ENCODE measurements at places on chromosomes 4 and X. TPM values are rescaled to one million over a fixed set of nuclear protein-coding genes. Genes with fewer than 3 reads are reported as not detected.
A peak's percentile ranks its signal among the peaks of the same experiment; 100 is the strongest.

DNA sequence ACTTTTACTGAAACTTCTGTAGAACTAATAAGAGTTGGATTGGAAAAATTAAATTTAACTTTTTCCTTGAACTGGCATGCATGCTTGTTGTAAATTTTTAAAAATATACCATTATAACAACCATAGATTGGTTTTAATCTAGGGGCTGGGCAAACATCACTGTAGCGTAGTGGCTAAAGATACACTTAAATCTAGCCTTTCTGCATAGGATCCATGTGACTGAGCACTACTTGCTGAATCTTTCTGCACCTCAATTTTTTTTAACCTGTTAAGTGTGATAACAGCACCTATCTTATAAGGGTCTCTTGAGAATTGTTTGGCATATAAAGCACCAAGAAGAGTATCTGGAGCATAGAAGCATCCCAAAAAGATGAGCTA is 4.1 kb downstream of the ANXA10 start:
- no peaks in the 10 kb centered on the region for H3K4me1 ChIP-seq
- H3K27me3 ChIP-seq, result no peaks in the 10 kb centered on the region
- H3K4me3 ChIP-seq, result no peak overlapping the region
- DNase-seq, result no peak

Gene CENPVL1
- not detected for total RNA-seq

DNA sequence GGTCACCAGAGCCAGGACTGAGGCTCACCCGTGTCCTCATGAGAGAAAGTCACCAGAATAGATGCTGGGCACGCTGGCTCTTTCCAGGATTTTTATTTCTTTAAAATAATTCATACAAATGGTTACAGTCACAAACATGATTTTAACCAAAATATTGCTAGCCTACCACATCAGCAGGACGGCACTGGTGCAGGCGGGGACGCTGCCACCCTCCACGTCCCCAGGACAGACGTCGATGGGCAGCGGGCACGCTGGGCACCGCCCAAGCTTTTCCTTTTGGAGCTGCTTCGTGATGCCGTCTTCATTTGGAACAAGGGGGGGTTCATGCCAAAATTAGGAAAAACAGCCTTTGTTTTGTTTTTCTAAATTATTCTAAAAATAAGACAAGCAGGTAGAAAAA is 37.6 kb downstream of the CTBP1 start:
- H3K36me3 ChIP-seq, result peaks cover 52% of the 10 kb centered on the region
- H3K27me3 ChIP-seq, result no peaks in the 10 kb centered on the region
- peak overlapping the region; percentile 48 for H3K27ac ChIP-seq
- no peak overlapping the region for H3K4me3 ChIP-seq
- peaks cover 66% of the 10 kb centered on the region for H3K4me1 ChIP-seq

DNA sequence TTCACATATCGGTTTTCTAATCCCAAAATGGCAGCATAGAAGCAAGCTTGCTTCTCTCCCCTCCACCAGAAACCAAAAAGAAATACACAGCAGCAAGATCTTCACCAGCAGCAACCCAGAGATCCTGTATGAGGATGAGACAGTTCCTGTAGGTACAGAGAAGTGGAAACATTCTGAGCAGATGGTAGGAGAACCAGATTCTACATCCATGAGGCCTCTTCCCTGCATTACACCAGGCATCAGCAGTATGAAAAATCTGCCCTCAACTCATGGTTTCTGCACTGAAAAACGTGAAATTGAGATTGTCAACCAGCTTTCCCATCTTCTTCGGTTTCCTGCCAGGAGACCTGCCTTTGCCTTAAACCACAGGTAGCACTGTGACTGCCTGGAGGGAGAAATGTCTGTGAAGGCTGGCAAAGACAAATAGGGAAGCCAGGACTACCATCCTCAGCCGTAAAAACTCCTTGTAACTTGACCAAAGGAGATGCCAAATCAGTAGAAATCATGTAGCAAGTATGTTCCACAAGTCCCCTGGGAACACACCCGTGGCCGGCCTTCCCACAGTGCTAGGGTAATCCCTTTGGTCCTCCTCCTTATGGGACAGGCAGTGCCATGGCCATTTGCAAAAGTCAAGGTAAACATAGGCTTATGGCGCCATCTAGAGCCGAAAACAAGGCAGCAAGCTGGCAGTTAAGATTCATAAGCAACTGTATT is 24.0 kb upstream of the MTHFD2L start:
- H3K36me3 ChIP-seq, result no peaks in the 10 kb centered on the region
- no peaks in the 10 kb centered on the region for H3K27me3 ChIP-seq
- peak; percentile 88 for DNase-seq
- no peaks in the 10 kb centered on the region for H3K4me1 ChIP-seq
- H3K4me3 ChIP-seq, result no peak overlapping the region

Gene SCRG1
- 0.44 TPM for total RNA-seq

Gene MXRA5
- 1.2 TPM for total RNA-seq

Gene ALAS2
- total RNA-seq, result 8.3 TPM

Gene CYBB
- total RNA-seq, result 4.4 TPM

DNA sequence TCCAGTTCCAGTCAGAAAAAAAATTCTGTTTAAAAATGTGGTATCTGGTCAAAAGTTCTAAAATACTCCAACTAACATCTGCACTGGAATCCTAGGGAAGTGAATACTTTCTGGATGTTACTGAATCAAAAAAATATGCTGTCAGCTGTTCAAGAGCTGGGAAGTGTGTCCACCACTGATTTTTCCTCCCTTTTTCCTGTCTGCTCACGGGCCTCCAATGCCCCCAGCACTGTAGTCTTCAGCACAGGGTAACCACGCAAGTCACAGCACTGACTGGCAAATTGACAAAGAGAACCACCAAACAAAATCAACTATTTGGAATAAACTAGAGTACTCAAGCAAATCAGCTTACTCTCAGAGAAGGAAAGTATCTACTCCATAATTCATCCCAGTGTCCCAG is 9.9 kb downstream of the VEGFC start:
- peaks cover 4% of the 10 kb centered on the region for H3K4me1 ChIP-seq
- DNase-seq, result no peak
- H3K27me3 ChIP-seq, result no peaks in the 10 kb centered on the region
- H3K27ac ChIP-seq, result no peak overlapping the region

Gene AMOT
- 6.8 TPM for total RNA-seq

DNA sequence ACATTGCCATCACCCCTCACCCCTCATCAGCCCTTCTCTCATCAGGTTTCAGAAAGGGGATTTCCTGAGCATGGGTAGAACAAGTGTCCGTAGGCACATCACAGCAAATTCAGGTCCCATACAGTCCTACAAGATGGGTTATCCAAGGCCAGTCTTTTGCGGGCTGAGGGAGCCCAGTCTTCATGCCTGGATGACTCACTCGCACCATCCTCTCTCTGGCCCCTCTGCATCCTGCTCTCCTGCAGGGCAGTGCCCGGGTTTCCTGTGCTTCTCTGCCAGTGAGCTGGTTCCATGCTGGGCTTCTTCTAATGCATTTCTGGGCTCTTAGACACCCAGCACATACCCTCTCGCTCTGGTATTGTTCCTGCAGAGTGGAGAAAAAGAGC is 7.3 kb upstream of the INTS6L start:
- no peak overlapping the region for H3K27ac ChIP-seq
- H3K36me3 ChIP-seq, result no peaks in the 10 kb centered on the region
- no peaks in the 10 kb centered on the region for H3K27me3 ChIP-seq
- DNase-seq, result no peak
- H3K4me1 ChIP-seq, result no peaks in the 10 kb centered on the region

GRCh38 chr4:52716364-52717151 is 34.7 kb downstream of the ERVMER34-1 start:
- H3K27me3 ChIP-seq, result no peaks in the 10 kb centered on the region
- no peak for DNase-seq
- H3K4me3 ChIP-seq, result no peak overlapping the region
- peaks cover 27% of the 10 kb centered on the region for H3K36me3 ChIP-seq
- H3K4me1 ChIP-seq, result no peaks in the 10 kb centered on the region
- H3K27ac ChIP-seq, result no peak overlapping the region

Gene SYTL5
- 0.39 TPM for total RNA-seq

DNA sequence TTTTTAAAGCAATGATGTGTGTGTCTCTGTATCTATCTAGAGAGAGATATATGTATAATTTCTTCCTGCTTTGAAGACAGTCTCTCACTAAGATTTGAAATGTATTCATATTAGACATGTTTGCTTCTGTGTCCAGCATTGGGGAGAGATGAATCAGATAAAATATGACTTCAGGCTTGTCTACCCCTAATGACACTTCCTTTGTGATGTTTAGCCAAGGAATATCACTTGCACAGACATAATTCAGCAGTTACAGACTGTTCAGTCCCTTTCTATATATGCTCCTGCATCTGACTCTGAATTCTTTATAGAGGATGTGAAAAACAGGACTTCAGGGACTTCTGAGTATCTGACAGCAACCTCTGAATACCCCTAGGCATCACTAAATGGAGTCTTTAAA is 158.4 kb downstream of the DCLK2 start:
- no peaks in the 10 kb centered on the region for H3K4me1 ChIP-seq
- H3K27me3 ChIP-seq, result no peaks in the 10 kb centered on the region

Gene CXCL1
- 8.5 TPM for total RNA-seq

Gene USP26
- not detected for total RNA-seq

DNA sequence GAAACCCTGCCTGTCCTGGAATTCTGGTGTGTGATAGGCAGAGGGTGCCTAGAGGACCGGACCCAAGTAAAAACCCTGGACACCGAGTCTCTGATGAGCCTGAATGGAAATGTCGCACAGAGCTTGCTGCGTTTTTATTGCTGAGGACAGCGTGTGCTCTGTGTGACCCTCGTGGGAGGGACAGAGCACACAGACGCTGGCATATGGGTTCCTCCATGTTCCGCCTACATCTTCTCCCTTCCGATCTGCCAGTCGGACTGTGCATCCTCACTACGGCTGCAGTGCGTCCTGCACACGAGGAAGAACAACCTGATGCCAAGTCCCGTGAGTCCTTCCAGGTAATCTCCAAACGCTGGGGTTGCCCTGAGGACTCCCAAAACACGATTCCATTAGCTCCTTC is 68.3 kb downstream of the AFAP1 start:
- H3K36me3 ChIP-seq, result peaks cover 14% of the 10 kb centered on the region
- DNase-seq, result no peak
- H3K27ac ChIP-seq, result peak overlapping the region; percentile 65
- peak overlapping the region; percentile 18 for H3K4me3 ChIP-seq
- H3K27me3 ChIP-seq, result no peaks in the 10 kb centered on the region
- H3K4me1 ChIP-seq, result no peaks in the 10 kb centered on the region

- DNase-seq, result no peak
- no peak overlapping the region for H3K4me3 ChIP-seq
- H3K27ac ChIP-seq, result no peak overlapping the region
- H3K36me3 ChIP-seq, result no peaks in the 10 kb centered on the region
- H3K4me1 ChIP-seq, result no peaks in the 10 kb centered on the region
Measured at GRCh38 chrX:48883729-48884128, 13.8 kb downstream of the TIMM17B start.

- no peaks in the 10 kb centered on the region for H3K36me3 ChIP-seq
- H3K4me3 ChIP-seq, result no peak overlapping the region
- no peaks in the 10 kb centered on the region for H3K4me1 ChIP-seq
- DNase-seq, result no peak
- H3K27ac ChIP-seq, result no peak overlapping the region
Measured at GRCh38 chr4:108685036-108685686, 34.8 kb downstream of the OSTC start.

GRCh38 chr4:140642674-140643437 is 74.1 kb upstream of the UCP1 start:
- no peak overlapping the region for H3K27ac ChIP-seq
- no peak for DNase-seq
- peaks cover 12% of the 10 kb centered on the region for H3K36me3 ChIP-seq
- H3K4me1 ChIP-seq, result peaks cover 6% of the 10 kb centered on the region

DNA sequence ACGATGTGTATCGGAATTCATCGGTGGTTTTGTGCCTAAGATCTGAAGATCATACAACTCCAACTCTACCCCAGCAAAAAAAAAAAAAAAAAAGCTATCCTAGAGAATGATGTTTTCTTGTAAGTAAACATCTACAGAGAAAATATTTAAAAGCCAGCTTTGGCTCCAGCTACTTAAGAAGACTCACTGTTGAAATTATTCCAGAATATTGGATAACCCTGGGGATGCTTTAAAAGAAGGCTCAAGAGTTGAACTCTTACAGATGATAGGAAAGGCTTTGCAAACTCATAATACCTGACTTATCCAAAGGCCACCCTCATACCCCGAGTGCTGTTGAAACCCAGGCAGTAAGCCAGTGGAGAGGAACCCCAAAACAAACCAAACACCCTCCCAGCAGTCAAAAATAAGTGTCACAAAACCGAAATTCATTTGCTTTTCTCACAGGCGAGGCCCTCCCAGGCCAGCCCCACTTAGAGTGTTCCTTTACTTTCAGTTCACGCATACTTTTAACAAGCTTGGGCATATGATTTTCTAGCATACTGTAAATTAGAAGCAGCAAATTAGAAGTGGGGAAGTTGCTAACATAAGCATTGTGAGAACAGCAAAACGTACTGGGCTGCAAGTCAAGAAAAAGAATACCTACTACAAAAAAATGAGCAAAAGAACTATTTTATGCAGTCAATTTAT is 2.7 kb upstream of the AMELX start:
- DNase-seq, result no peak
- H3K36me3 ChIP-seq, result no peaks in the 10 kb centered on the region
- no peak overlapping the region for H3K4me3 ChIP-seq
- H3K27me3 ChIP-seq, result no peaks in the 10 kb centered on the region
- no peak overlapping the region for H3K27ac ChIP-seq
- H3K4me1 ChIP-seq, result no peaks in the 10 kb centered on the region

All from right atrium auricular region (tissue), 2 donors.